ENCODE measurements at places on chromosomes 6 and 20. TPM values are rescaled to one million over a fixed set of nuclear protein-coding genes. Genes with fewer than 3 reads are reported as not detected.

KIF25 gene
- total RNA-seq = 0.14 TPM

C6orf52 gene
- not detected for total RNA-seq

LPA gene
- not detected for total RNA-seq

SPATS1 gene
- not detected for total RNA-seq

KCNK16 gene
- not detected for total RNA-seq

FUT9 gene
- total RNA-seq = not detected

TCF15 gene
- total RNA-seq = not detected

All from placental pericyte (primary cell).